ENCODE measurements at places on chromosomes 3 and 15.

DNA sequence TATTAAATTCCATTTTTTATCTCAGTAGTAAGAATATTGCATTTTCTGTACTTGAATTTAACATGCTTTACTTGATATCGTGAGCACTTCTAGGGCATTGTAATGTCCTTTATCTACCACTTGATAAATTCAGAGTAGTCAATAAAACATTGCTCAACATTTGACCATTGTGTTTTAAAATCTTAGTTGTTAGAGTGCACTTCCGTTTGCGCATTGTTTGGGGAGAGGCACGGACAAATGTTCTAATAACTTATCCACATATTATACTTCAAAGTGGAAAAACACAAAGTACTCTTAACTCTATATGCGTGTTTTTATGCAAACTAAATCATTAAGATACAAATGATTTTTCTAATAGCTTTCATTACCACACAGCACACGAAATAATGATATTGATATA lies 419 bp downstream of the FAM227B start:
- peak; percentile 39 for DNase-seq

DNA sequence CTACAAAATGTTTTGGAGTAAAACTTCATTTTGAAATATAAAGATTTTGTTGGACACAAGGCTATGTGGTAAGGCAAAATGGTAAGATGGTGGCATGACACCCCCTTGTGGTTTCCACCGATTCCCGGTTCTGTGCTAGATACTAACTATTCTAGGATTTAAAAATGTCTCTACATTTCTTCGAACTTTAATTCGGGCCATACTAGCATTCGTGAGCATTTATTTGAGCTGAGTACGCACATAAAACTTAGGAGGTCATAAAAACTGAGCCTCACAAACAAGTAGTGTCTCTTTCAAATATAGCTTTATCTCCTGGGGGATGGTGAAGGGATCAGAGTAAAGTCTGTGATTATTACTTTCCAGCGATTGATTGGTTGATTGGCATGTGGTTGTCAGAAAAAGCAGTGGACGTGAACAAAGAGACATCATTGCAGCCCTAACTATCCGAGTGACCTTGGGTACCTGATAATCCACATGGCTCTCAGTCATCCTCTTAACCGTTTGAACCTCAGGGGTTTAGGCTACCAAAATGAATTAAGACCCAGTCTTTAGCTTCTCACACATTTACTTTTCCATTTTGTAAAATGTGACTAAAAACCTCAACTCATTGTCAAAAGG lies 1.1 kb upstream of the ZNF639 start:
- peak; percentile 52 for DNase-seq

GRCh38 chr3:78455166-78455565 lies 1312.6 kb downstream of the ROBO1 start:
- no peak for DNase-seq

GRCh38 chr15:82132742-82133141 lies 86.9 kb upstream of the MEX3B start:
- DNase-seq: peak; percentile 94

GRCh38 chr3:16372362-16373292 lies 107.6 kb downstream of the OXNAD1 start:
- no peak for DNase-seq

DNA sequence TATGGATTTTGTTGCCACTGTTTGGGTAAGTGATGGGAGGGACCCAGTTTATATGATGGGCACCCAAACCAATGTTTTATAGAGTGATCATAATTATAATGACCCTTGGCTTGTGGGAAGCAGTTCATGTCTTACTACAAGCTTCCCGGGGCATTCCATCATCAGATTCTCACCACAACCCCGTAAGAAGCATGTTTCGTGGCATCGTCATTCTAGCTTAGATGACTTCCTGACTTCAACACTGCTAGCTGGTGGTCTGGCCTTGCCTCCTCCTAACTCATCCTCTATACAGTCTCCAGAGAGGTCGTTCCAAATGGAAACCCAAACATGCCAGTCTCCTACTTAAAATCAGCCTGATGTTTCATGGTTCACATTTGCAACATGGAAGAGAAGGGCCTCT lies 226.9 kb downstream of the ADAMTS9 start:
- no peak for DNase-seq

DNA sequence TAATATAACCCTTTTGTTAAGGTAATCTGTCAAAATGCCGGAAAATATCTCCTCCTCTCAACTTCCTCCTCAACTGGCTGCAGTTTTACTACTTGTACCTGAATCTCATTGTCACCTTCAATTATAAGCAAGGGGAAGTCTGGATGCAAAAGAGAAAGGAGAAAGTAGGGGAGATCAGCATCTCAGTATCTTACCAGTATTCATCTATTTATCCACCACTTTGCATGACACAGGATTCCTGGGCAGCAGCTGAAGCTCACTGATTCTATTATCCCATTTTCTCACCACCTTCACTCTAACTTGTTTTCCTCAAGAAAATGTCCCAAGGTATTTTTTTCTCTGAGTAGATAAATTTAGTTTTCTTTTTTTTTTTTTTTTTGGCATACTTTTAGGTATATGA lies 440.5 kb upstream of the CBLB start:
- no peak for DNase-seq

DNA sequence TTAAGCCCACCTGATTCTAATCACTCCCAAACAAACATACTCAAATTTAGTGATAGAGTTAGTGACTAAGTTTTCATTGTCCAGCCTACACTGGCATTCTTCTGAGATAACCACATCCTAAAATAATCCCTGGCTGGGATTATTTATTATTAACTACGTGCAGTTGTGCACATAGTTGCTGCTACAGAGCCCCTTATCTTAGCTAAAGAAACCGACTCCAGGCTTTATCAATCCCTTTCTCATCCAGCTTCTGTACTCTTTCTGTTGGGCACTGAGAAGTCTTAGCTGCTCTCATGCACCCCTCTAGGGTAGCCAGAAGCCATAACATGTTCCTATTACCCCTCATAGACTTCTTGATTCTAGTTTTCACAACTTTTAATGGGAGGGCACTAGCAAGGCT lies 208.7 kb downstream of the MBNL1 start:
- DNase-seq: no peak

DNA sequence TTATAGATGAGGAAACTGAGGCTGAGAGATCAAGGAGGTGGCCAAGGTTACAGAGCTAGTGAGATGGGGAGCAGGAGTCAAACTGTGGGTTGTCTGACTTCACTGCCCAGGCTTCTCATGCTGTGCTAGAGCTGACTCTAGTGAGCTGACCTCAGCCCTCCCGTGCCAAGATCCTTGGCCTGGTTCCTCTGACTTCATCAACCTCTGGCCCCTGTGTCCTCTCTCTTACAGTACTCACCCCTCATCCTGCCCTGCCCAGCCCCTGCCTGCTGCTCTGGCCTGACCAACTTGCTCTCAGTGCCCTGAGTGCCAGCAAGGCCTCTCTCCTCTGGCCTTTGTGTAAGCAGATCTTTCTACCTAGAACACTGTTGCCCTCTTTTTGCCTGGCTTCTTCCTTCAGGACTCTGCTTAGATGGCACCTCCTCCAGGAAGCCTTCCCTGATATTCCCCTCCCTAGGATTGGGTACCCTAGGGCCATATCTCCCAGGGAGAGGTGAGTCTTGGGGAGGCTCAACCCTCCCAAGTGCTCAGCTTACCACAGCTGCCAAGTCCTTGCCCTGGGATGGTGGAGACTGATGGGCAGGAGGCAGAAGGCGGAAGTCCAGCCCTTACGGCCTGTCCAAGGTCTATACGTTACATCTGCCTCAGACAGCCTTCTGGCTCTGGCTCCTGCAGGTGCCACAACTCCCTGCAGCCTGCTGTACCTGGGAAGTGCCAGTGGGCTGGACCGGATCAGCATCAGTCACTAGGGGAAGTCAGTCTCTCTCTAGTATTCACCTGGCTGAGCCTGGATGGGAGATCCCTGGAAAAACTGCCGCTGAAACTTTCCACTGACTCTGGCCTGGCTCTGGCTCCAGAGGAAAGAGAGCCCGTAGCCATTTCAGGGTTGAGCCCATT lies 36.3 kb upstream of the FAM107A start:
- DNase-seq: no peak

DNA sequence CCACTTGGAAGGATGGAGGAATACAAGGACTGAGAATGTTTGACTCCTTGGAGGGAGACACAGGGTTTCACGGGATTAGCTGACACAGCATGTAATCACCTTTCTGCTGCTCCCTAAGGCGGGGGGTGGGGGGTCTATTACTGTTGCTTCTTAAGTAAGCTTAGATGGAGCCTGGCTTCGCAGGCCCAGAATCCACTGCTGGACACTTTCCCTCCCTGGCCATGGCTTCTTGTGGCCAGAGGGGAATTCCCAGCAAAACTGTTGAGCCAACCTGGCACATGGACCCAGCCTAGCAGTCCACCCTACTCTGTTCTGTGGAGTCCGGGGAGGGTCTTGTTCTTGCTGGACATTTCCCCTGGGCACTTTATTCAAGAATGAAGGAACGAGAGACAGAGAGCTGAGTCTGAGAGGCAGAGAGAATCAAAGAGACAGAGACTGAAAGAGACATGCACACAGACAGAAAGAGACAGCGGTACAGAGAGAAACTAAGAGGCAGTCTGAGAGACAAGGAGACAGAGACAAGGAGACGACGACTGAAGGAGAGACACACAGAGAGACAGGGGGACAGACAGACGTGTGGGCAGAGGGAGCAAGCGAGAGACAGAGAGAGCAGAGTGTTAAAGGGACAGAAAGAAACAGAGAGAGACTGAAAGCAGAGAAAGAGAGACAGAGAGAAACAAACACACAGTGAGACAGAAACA lies 55.6 kb upstream of the DLG1 start:
- DNase-seq: no peak

DNA sequence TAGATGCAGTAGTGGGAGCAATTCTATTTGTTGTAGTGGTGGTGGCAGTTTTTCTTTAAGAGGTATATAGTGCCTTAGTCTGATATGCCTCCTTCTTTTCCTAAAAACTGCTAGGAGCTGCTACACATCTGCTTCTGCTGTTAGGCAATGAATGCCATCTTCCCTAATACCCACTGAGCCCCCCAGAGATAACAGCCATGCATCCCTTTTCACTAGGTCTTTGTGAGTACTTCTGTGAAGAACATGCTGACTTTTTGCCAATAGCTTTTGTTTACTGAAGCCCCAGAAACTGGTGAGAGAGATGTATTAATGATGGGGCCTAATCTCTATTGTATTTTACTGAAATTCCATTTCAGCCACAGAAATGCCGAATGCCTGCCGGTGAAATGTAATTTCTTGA lies 92.6 kb upstream of the CHL1 start:
- no peak for DNase-seq

- no peak for DNase-seq
Measured at GRCh38 chr3:173865900-173866498, 468.5 kb downstream of the NLGN1 start.

GRCh38 chr3:144809380-144809779 lies 837.8 kb downstream of the DIPK2A start:
- no peak for DNase-seq

DNA sequence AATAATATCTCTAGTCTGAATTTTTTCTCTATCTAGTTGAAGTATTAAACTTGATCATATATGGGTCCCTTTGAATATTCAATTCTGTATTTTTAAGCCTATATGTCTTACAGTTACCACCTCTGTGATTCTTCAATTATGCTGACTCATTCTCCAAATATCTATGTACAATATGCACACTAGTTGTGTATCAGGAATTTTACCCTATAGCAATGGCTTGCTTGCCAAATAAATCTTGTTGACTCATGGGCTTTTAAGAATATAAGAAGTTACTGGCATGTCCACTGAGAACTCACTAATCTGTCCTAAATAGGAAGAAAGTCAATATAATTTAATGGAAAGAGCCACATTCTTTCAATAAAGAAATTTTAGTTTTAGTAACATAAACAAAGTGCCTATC lies 656.3 kb downstream of the RBMS3 start:
- peak; percentile 87 for DNase-seq

DNA sequence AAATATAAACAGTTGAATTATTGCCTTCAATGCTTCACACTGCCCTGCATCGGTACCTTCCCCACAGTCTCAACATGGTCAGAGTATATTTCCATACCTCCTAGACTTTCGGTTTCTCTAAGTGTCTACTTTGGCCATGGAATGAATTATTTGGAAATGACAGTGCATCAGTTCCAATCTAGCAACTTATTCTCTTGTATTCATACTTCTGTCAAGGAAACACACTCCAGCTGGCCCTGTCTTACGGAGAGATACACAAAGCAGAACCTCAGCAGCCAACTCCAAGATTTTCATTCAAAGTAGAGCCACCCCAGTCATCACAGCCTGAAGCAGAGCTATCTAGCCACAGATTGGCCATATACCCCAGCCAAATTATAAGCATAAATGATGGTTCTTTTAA lies 518.4 kb upstream of the UBE2E2 start:
- DNase-seq: no peak

DNA sequence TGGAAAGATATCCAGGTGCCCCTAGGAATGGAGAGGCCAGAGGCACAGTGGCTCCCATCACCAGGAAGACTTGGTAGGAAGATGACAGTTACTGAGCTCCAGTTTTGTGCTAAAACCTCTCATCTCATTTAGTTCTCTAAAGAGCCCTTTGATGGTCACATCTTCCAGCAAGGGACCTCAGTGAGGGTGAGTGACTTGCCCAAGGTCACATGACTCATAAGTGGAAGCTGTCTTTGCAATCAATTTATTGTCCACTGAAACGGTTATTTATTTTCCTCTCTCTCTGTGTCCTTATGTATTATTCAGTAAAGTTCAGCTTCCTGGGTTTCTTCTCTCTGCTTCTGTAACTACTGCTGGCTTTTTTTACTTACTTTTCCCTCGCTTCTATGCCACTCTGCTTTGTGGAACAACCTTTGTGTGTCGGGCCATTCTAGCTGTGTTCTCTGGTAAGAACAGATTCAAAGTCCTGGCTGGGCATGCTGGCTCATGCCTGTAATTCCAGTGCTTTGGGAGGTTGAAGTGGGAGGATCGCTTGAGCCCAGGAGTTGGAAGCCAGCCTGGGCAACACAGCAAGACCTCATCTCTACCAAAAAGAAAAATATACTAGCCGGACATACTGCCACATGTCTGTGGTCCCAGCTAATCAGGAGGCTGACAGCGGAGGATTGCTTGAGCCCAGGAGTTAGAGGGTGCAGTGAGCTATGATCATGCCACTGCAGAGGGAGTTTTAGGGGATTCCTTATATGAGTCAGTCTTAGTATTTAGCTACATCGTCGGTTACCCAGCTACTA lies 55.9 kb downstream of the PDIA5 start:
- peak; percentile 58 for DNase-seq

GRCh38 chr15:56923174-56923591 lies 4.7 kb downstream of the TCF12 start:
- DNase-seq: no peak

GRCh38 chr3:25508901-25509300 lies 80.8 kb downstream of the RARB start:
- DNase-seq: peak; percentile 53

GRCh38 chr3:115986555-115987207 lies 363.4 kb downstream of the GAP43 start:
- peak; percentile 63 for DNase-seq

GRCh38 chr15:29272219-29272618 lies 2.6 kb upstream of the NSMCE3 start:
- no peak for DNase-seq

DNA sequence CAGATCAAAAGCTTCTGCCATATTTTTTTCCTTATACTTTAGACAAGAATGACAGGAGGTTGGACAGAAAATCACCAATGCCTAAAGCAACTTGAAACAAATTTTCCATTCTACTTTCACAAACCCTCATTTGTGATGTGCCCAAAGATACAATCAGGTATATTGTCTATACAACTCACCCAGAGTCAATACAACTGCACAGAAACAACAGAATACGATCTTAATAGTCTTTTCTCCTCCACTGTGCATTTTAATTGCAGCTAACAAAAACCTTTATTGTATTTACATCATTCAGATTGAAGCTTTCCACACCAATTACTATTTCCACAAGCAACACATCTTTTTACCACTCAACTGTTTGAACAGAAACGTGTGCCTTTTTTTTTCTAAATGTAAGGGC lies 80.4 kb downstream of the PLOD2 start:
- no peak for DNase-seq

GRCh38 chr3:144129536-144130214 lies 158.1 kb downstream of the DIPK2A start:
- peak; percentile 29 for DNase-seq
